ENCODE measurements at places on chromosomes 5 and 9. TPM values are rescaled to one million over a fixed set of nuclear protein-coding genes. Genes with fewer than 3 reads are reported as not detected.

The CDKN2B-AS1 gene
- 2.0 TPM for total RNA-seq

DNA sequence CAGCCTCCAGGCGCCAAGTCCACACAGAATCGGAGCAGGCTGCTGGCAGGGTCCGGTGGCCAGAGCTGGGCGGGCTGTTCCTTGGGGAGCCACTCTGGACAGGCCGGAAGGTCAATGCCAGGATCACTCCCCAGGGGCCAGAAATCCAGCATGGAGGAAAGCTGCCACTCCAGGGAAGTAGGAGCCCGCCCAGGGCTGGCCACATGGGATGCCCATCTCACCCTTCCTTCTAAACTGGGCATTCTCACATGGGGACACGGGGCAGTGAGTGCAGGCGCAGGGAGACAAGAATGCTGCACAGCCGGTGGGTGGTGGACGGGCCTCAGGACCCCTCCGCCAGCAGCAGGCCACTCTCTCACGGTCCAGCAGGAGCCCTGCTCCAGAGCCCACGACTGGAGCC is 58.2 kb downstream of the ADAMTS2 start:
- H3K27ac ChIP-seq, result no peak overlapping the region
- no peaks in the 10 kb centered on the region for H3K4me1 ChIP-seq
- peaks cover 65% of the 10 kb centered on the region for H3K27me3 ChIP-seq
- DNase-seq, result no peak

The PTGDS gene
- total RNA-seq, result not detected

- no peak for DNase-seq
- H3K4me1 ChIP-seq, result peaks cover 7% of the 10 kb centered on the region
- no peaks in the 10 kb centered on the region for H3K36me3 ChIP-seq
- no peak overlapping the region for H3K4me3 ChIP-seq
Measured at GRCh38 chr5:173812811-173813550, 75.2 kb upstream of the CPEB4 start.

DNA sequence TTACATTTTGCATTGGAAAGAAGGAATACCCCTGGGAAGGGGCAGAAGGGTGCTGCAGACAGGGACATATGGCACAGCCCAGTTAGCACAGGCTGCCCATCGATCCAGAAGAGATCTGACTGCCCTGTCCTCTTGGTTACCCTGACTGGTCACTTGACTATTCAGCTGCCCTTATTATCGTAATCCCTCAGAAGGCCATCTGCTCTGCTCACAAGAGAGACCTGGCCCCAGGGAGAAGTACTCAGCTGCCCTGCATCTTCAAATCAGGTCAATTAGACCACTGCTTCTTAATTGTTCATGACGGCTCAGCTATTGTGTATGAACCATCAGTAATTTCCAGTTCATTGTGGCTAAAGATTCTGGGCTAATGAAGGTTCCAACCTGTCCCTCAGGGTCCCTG is 345.0 kb downstream of the TLE1 start:
- no peak for DNase-seq
- H3K27ac ChIP-seq, result no peak overlapping the region

The UGT3A2 gene
- not detected for total RNA-seq

- no peaks in the 10 kb centered on the region for H3K27me3 ChIP-seq
- DNase-seq, result no peak
- H3K4me1 ChIP-seq, result no peaks in the 10 kb centered on the region
- H3K4me3 ChIP-seq, result no peak overlapping the region
- H3K27ac ChIP-seq, result no peak overlapping the region
Measured at GRCh38 chr5:122870219-122870856, 24.9 kb downstream of the SNX24 start.

- no peak overlapping the region for H3K27ac ChIP-seq
- H3K27me3 ChIP-seq, result no peaks in the 10 kb centered on the region
- peaks cover 30% of the 10 kb centered on the region for H3K4me1 ChIP-seq
- no peaks in the 10 kb centered on the region for H3K36me3 ChIP-seq
- peak; percentile 3 for DNase-seq
- H3K4me3 ChIP-seq, result peak overlapping the region; percentile 87
Measured at GRCh38 chr9:20620650-20621470, 1.4 kb downstream of the MLLT3 start.

DNA sequence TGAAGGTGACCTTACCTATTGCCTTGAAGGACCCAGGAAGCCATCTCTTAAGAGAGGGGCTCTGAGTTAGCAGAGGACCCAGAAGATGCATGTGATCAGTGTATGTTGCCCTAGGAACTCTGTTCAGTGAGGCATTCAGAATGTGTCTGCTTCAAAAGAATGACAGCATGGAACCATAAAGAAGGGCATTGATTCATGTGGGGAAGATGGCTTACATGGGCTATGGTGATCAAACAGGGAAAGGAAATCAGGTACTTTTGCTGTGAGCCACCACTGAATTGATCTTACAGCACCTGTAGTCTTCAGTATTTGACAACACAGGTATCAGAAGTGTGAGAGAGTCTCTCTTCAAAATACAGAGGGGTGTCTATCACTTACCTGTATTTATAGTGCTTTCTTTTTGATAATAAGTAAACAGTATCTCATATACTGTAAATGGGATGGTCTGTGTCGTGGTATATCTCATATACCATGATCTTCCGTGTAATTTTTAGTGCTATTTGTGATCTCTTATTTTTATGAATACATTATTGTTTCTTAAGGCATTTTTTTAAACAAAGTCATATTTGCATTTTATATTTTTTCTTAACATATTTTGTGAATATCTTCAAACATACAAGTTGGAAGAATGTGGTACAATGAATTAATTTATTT is 57.0 kb downstream of the FOCAD start:
- no peak overlapping the region for H3K4me3 ChIP-seq
- H3K27me3 ChIP-seq, result no peaks in the 10 kb centered on the region
- no peak overlapping the region for H3K27ac ChIP-seq
- H3K4me1 ChIP-seq, result no peaks in the 10 kb centered on the region
- no peaks in the 10 kb centered on the region for H3K36me3 ChIP-seq

The PFN3 gene
- not detected for total RNA-seq

GRCh38 chr9:69580582-69581214 is 91.5 kb downstream of the APBA1 start:
- no peak overlapping the region for H3K4me3 ChIP-seq
- DNase-seq, result no peak
- no peaks in the 10 kb centered on the region for H3K4me1 ChIP-seq
- H3K27ac ChIP-seq, result no peak overlapping the region
- H3K27me3 ChIP-seq, result no peaks in the 10 kb centered on the region

GRCh38 chr9:33153666-33154065 is 13.5 kb downstream of the B4GALT1 start:
- peaks cover 52% of the 10 kb centered on the region for H3K4me1 ChIP-seq
- no peak overlapping the region for H3K4me3 ChIP-seq
- H3K27me3 ChIP-seq, result no peaks in the 10 kb centered on the region
- no peaks in the 10 kb centered on the region for H3K36me3 ChIP-seq
- H3K27ac ChIP-seq, result no peak overlapping the region

GRCh38 chr5:156395306-156395675 is 68.3 kb downstream of the SGCD start:
- H3K4me1 ChIP-seq, result no peaks in the 10 kb centered on the region
- no peaks in the 10 kb centered on the region for H3K36me3 ChIP-seq
- no peak overlapping the region for H3K4me3 ChIP-seq
- no peak for DNase-seq

The ELP1 gene
- 53.6 TPM for total RNA-seq

GRCh38 chr5:88090506-88090905 is 178.1 kb downstream of the TMEM161B start:
- no peaks in the 10 kb centered on the region for H3K36me3 ChIP-seq
- H3K4me3 ChIP-seq, result no peak overlapping the region
- H3K27me3 ChIP-seq, result no peaks in the 10 kb centered on the region

GRCh38 chr9:87276327-87276841 is 221.3 kb upstream of the DAPK1 start:
- DNase-seq, result no peak
- H3K27me3 ChIP-seq, result no peaks in the 10 kb centered on the region
- no peak overlapping the region for H3K27ac ChIP-seq
- H3K4me1 ChIP-seq, result no peaks in the 10 kb centered on the region

The CEP120 gene
- total RNA-seq, result 5.4 TPM

The SPATA24 gene
- total RNA-seq, result 3.1 TPM

GRCh38 chr9:88723751-88724150 is 188.8 kb downstream of the NXNL2 start:
- no peaks in the 10 kb centered on the region for H3K36me3 ChIP-seq
- no peak overlapping the region for H3K27ac ChIP-seq
- H3K27me3 ChIP-seq, result no peaks in the 10 kb centered on the region
- H3K4me1 ChIP-seq, result peaks cover 16% of the 10 kb centered on the region
- no peak for DNase-seq

DNA sequence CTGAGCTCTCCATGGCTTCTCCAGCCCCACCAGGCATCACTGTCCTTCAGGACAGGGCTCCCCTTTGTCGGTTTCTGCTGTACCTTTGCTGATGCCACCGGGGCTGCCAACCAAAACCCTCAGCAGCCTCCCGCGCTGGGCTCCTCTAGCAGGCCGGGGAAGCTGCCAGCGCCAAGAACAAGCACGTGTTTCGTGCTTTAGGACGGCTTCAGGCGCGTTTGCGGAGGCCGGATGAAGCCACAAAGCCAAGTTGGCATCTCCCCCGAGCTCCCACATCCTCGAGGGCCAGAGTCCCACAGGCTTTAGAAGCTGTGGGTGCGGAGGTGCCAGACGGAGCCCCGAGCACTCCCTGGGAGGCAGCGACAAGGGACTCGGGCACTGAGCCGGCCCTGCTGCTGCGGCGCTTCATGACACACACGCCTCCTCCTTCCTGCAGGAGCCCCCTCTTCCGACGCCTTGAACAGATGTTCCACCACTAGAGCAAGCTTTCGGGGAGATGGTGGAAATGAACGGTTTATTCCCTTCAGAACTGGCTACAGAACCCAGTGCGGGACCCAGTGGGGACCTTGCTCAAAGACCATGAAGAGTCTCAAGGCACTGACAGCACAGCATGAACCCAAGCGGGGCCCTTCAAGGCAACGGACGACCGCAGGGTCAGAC is 36.7 kb downstream of the SARDH start:
- no peaks in the 10 kb centered on the region for H3K4me1 ChIP-seq
- no peak for DNase-seq
- no peak overlapping the region for H3K4me3 ChIP-seq
- no peaks in the 10 kb centered on the region for H3K36me3 ChIP-seq
- H3K27me3 ChIP-seq, result no peaks in the 10 kb centered on the region

DNA sequence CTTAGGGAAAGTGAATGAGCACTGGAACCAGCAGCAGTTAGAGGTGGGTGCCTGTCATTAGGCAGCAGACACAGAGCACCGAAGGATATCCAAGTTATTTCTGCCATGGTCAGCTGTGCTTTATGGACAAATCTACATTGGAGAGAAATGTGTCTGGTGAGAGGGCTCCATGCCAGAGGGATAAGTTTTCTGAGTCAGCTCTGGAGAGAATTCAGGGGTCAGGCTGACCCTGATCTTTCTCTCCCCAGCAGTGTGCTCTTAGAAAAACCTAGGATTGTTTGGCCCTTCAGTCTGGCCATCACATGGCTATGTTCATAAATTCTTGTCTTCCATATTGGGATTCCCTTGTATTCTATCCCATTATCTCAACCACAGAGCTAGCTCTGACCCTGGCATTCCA is 8.9 kb upstream of the IL17B start:
- no peak overlapping the region for H3K4me3 ChIP-seq
- H3K36me3 ChIP-seq, result no peaks in the 10 kb centered on the region
- DNase-seq, result no peak
- H3K27ac ChIP-seq, result no peak overlapping the region
- H3K27me3 ChIP-seq, result no peaks in the 10 kb centered on the region
- H3K4me1 ChIP-seq, result peaks cover 3% of the 10 kb centered on the region

The SLC34A3 gene
- total RNA-seq, result 1.0 TPM

GRCh38 chr9:125529589-125530515 is 177.2 kb downstream of the MAPKAP1 start:
- H3K27me3 ChIP-seq, result no peaks in the 10 kb centered on the region
- H3K4me3 ChIP-seq, result no peak overlapping the region
- peaks cover 17% of the 10 kb centered on the region for H3K4me1 ChIP-seq
- H3K36me3 ChIP-seq, result no peaks in the 10 kb centered on the region
- no peak for DNase-seq

GRCh38 chr5:158510479-158510878 is 589.2 kb downstream of the EBF1 start:
- H3K27me3 ChIP-seq, result no peaks in the 10 kb centered on the region
- H3K27ac ChIP-seq, result no peak overlapping the region
- no peak overlapping the region for H3K4me3 ChIP-seq
- no peaks in the 10 kb centered on the region for H3K36me3 ChIP-seq
- no peak for DNase-seq

DNA sequence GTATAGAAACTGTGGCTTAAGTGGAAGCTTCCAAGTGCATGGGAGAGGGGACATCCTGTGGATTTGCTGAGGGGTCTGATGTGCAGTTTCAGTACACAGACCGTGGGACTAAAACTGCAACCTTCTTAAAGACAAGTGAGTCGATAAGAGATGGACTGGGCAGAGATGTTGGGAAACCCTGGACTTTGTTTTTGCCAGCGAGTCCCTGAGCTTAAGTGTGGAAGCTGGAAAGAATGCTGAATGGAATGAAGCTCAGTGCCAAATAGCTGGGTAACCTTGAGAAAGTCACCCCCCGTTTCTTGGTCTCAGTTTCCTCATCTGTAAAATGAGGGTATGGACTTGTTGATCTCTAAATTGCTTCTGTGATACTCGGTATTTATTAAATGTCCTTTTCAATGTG is 37.3 kb upstream of the KLF9 start:
- H3K27me3 ChIP-seq, result no peaks in the 10 kb centered on the region
- H3K27ac ChIP-seq, result no peak overlapping the region
- H3K36me3 ChIP-seq, result no peaks in the 10 kb centered on the region
- H3K4me1 ChIP-seq, result no peaks in the 10 kb centered on the region
- H3K4me3 ChIP-seq, result no peak overlapping the region

The MEGF10 gene
- not detected for total RNA-seq
